Umbilical cord (tissue), 2 donors: ENCODE measurements at places on chromosomes 2 and 18. TPM values are rescaled to one million over a fixed set of nuclear protein-coding genes. Genes with fewer than 3 reads are reported as not detected.
A peak's percentile ranks its signal among the peaks of the same experiment; 100 is the strongest.

DNA sequence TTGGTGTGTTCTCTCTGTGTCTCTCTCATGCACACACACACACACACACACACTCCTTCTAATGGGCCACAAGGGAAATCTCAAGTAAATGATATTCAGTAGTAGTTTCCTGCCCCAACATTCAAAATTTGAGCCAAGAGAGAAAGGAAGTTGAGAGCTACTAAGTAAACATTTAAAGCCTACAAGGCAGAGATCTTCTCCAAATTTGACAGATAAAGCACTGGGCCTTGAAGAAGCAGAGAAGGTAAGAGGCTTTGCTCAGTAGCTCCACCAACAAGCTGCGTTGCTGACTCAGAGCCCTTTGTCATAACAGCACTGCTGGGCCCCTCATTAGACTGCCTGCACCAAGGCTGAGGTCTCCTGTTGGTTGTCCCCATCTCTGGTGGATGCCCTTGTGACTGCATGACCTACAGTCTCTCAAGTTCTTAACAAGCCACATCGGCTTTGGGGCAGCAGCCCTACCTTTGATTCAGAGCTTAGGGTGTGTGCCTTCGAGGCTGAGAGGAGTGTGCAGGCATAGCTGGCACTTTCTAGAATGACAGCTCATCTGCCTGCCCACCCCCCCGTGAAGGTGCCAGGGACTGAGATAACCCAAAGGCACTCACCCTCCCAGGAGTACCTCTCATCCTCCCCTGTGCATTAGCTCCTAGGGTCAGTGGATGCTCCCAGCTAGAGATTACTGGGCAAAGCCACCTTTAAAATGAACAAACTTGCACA lies 32.3 kb upstream of the NEB start:
- no peak for DNase-seq

DNA sequence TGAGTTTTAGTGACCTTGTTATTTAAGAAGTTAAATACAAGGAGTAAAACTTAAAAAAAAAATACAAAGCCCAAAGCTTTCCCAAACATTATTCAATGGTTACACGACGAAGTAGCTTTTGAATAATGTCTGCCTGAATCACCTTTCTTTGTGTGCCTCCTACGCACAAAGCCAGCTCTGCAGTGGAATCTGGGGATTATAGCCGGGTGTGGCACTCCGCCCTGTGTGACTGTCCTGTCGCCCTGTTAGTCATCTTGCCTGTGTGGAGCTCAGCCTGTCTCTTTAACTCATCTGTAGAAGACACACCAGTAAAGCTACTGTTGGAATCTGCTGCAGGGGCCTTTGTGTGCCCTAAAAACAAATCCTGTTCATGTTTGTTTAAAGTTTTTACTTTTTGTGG lies 79.4 kb upstream of the TCF7L1 start:
- DNase-seq: peak; percentile 16

- no peak for DNase-seq
Observed at GRCh38 chr2:187525163-187525900, 28.9 kb downstream of the TFPI start.

Gene LAMA1
- total RNA-seq: 8.4 TPM

DNA sequence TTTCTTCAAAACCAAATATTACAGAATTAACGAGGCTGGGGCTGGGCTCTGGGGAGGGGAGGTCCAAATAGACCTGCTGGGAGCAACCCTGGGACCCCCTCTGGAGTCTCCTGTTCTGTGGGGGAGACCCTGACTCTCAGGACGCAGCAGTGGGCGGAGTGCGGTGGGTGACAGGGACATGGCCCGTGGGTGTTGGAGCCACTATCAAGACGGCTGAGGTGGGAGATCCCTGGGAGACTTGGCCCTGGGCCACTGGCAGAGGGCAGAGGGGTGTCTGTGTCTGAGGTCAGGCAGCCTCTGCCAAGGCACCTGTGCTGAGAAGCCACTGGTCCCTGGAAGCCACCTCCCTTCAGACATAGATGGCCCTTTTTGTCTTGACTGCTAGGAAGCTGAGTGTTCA lies 79.5 kb upstream of the CTDP1 start:
- no peak for DNase-seq

DNA sequence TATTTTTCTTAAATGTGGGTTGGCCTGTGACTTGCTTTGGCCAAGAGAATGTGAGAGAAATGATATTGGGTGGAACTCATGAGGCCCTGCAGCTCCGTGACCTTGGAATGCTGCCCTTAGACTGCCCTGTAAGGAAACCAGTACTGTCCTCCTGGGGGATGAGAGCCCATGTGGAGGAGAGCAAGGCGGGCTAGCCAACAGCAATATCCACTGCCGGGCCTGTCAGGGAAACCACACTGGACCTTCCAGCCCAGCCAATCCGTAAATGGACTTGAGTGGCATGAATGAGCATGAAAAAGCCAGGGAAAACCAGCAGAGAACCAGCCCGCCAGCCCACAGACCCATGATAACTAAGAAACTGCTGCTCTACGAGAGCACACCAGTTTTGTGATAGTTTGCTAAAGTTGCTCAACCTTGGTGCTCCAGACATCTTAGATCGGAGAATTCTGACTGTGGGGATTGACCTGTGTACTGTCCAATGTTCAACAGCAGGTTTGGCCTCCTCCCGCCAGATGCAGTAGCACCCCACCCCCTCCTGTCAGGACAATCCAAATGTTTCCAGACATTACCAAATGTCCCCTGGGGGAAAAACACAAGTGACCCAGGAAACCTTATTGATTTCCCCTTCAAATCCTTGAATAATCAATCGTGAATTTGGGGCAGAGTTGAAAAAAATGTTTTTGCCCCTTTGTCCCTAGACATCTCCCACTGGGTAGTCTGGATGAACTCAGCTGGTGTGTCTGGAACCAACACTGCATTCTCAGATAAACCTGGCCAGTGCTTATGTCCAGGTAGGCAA lies 27.2 kb downstream of the ALPK2 start:
- no peak for DNase-seq

GRCh38 chr2:240596491-240596931 lies 10.0 kb downstream of the CAPN10 start:
- no peak for DNase-seq

DNA sequence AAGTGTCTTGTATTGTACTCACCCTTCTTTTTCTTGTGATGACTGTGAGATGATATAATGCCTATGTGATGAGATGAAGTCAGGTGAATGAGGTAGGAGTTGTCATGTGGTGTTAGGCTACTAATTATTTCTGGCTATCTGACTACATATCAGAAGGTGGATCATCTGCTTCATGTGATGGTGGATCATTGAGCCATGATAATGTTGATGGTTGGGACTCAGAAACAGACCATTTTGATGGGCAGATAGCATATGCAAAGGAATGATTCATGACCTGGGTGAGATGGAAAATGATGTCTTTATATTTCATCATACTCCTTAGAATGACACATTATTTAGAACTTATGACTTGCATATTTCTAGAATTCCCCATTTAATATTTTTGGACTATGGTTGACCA lies 19.5 kb downstream of the ANKRD30B start:
- no peak for DNase-seq
